ENCODE measurements at places on chromosomes 11 and 22.

DNA sequence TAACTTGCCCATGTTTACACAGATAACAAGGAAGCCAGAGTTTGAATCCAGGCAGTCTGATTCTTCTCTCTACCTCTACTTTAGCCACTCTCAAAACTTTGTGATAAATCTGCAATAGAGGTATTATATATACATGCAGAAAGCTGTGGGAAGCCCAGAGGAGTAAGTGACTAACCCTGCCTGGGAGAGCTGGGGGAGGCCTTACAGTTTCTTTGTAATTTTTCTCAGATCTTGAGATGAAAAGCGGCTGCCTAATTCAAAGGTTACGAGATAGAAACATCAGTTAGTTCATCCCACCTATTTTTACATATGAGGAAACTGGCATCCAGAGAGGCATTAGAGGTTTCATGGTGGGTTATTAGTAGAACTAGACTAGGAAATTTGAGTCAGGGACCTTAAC is 4.9 kb downstream of the STIM1 start:
- DNase-seq, result no peak

- no peak for DNase-seq
These were observed 901.2 kb downstream of the METTL15 start for GRCh38 chr11:29009426-29009825.

GRCh38 chr11:64306563-64306875 is 1.2 kb downstream of the ESRRA start:
- no peak for DNase-seq

- no peak for DNase-seq
These were observed 82.5 kb upstream of the PICALM start for GRCh38 chr11:86151174-86152005.

DNA sequence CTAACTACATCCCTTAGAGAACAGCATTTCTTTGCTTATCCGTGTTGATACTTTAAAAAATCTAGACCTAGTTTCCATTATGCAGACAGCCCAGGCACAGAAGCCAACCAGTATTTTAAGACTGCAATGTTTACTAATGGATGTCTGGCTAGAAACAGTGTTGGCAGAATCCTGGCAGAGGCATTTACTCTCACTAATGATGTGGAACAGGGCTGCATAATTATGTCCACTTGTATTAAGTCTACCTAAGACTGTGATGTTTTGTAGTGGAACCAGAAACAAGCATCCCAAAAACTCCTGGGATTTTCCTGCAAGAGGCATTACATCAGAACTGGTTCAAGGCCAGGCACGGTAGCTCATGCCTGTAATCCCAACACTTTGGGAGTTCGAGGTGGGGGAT is 50.2 kb upstream of the PICALM start:
- no peak for DNase-seq

DNA sequence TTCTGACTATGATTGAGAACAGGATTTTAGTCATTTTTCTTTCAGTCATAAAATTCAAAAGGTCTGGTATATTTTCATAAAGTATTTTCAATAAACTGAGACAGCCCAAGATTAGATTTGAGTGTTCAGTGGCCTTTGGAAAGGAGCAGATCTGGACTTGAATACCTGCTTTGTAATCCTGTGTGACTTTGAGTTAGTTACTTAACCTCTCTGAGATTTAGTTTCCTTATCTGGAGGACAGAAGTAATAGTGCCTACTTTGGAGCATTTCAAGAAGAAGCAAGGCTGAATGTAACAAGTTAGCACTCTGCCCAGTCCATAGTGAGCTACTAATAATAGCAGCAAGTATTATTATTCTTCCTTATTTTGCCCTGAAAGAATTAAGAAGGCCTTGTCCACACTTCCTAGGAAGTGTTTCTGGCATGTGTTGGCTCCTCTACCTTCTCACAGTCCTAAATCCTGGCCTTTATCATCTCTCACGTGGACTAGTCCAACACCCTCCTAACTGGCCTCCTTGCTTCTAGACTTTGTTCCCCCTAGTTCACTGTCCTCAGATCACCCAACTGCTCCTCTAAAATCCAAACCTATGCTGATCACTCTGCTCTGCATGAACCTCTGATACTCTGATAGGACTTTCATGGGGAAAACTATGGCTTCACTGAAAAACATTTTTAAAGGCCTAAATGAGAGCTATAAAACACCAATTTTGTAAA is 115.8 kb downstream of the PLEKHA7 start:
- no peak for DNase-seq

DNA sequence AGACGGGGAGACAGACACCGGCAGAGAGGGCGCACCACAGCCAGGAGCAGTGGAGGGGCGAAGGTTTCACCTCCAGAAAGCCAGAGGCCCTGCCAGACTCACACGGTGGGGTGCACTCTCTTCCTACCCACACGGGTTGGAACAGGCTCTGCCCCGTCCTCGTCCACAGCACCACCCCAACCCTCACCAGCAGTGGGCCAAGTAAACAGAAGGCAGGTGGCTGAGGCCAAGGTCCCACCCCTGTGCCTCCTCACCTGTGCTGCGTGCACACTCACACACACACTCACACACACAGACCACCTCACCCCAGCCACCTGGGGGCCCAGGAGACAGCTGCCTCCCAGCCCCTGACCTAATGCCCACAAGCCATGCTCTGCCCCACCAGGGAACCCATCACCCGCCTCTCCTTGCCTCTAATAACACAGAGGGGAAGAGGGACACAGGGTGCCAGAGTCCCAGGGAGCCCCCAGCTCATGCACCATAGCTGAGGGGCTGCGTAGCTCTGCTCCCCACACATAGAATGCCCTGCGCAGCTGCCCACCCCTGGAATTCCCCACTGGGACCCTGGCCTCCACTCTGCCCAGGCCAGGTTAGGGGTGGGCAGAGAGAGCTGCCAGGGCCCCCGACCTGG is 3.1 kb downstream of the CYB5R3 start:
- no peak for DNase-seq

- DNase-seq, result no peak
These were observed 4.1 kb upstream of the GAS2L1 start for GRCh38 chr22:29302402-29302680.

GRCh38 chr11:27520226-27520625 is 13.7 kb upstream of the LIN7C start:
- DNase-seq, result no peak

GRCh38 chr11:91100427-91100826 is 877.6 kb upstream of the CHORDC1 start:
- DNase-seq, result no peak

GRCh38 chr11:134686460-134687061 is 274.5 kb upstream of the B3GAT1 start:
- no peak for DNase-seq

DNA sequence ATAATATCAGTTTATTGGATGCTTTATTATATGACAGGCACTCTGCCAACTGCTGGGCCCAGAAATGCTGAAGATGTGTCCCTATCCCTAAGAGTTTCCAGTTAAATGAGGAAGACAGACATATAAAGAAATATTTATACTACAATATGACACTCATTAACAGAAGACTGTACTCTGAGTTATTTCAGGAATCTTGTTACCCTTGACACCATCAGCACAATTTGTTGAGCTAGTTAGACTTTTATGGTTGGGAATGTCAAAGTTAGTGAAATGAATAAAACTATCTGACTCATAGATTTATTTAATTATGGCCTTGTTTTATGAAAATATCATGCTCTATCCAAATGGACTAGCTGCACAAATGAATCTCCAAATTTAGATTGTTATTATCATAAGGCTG is 25.6 kb upstream of the MSANTD4 start:
- DNase-seq, result no peak

DNA sequence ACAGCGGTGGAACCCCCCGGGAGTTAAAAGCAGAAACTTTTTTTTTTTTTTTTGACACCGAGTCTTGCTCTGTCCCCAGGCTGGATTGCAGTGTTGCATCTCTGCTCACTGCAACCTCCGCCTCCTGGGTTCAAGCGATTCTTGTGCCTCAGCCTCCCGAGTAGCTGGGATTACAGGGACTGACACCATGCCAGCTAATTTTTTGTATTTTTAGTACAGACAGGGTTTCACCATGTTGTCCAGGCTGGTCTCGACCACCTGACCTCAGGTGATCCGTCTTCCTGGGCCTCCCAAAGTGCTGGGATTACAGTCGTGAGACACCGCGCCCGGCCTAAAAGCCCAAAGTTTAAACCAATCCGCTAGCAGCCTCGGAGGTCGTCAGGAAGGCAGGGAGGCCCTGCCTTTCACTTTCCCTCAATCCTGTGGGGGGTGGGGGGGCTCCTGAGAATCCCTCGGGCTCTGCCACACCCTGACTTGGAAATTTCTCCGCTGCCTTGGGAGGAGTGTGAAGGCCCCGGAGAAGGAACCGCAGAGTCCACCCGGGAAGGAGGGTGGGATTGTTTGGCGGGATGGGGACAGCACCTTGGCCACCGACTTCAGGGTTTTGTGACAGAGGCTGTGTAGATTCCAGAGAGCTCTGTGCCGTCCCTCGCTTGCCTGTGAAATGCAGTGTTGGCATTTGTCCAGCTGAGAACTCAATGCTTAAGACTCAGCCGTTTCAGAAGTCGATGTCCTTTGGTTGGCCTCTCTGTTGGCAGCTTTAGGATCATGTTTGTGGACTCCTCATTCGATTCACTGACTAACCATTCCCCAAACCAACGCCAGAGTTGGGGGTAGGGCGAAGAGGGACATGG is 1.0 kb downstream of the ARHGAP8 start:
- DNase-seq, result no peak

Measured in hepatic stellate cell (primary cell).